Lower lobe of right lung (tissue), 2 donors: ENCODE measurements at places on chromosomes 16 and 17. TPM values are rescaled to one million over a fixed set of nuclear protein-coding genes. Genes with fewer than 3 reads are reported as not detected.

DNA sequence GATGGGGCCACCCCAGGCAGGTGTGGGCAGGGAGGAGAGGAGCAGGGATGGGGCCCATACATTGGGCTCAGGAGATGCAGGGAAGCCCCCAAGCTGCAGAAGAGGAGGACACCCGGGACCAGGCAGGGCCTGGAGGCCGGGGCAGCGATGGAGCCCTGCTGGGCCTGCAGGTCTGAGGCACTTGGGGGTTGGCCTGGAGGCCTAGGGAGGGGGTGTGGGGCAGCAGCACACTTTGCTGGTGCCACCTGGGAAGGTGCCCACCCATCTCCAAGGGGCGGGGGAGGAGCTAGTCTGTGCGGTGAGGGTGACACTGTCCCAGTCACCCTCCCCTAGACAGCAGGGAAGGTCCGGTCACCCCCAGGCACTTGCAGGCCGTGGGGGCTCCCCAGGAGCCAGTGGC lies 6.4 kb upstream of the CCDC57 start:
- DNase-seq: no peak

DNA sequence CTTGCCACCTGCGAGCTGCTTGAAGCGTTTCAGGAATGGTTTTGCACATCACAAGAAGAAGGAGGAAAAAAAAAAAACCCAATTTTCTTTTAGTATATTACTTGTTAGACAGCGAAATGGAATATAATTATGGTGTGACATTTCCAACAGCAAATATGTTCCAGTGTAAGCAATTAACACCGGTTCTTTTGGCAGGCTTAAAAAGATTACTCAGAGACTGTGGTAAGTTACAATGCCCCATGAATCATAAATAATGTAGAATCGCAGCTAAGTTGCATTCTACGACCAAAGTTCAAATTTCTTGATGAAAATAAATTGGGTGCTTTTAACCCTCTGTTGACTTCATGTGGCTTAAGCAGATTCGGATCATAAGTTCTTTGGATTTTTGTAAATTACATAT lies 245.2 kb downstream of the XYLT1 start:
- DNase-seq: no peak

- DNase-seq: no peak
These were observed 46.6 kb upstream of the METRNL start for GRCh38 chr17:83032781-83033180.

GRCh38 chr17:73067075-73067474 lies 25.4 kb downstream of the SLC39A11 start:
- DNase-seq: no peak

DNA sequence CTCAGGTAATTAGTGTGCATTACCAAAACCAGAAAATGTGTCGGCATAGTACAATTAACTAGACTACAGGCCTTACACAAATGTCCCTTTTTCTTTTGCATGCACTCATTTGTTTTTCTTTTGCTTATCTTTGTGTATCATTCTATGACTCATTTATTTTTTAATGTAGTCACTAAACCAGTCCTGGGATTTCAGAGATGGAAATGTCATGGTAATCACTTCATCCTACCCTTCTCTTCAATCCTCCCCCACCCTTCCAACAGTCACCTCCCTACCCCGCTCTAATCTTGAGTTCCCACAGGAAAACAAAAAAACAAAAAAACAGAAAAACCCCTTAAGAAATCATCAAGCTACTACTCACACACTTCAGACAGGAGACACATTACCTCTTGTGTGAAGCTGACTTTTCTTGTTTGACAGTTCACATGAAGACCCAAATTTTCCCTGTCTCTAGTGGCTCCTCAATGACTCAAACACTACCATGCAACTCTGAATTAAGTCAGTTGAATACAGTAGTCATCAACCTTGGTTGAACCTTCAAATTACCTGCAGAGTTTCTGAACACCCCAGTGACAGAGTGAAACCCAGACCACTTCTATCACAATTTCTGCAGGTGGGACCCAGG lies 242.4 kb upstream of the SALL1 start:
- no peak for DNase-seq

GRCh38 chr16:54544553-54545180 lies 258.1 kb upstream of the IRX3 start:
- no peak for DNase-seq

DNA sequence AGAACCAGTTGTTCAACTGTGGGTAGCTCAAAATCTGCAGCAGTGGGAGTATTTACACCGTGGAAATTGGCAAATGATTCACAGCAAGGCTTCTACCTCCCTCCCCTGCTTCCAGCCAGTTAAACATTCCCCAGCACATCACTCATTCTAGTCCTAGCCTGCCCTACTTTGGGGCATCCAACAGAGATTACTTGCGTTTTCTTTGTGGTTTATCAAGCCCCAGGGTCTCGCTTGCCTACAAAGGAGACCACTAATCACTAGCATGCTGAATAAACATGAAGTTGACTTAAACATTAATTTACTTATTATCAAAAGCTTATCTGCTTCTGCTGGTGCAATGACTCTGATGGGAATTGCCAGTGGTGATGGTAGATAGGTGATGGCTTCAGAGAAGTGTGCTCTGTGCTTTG lies 94.5 kb downstream of the MARF1 start:
- DNase-seq: no peak

DNA sequence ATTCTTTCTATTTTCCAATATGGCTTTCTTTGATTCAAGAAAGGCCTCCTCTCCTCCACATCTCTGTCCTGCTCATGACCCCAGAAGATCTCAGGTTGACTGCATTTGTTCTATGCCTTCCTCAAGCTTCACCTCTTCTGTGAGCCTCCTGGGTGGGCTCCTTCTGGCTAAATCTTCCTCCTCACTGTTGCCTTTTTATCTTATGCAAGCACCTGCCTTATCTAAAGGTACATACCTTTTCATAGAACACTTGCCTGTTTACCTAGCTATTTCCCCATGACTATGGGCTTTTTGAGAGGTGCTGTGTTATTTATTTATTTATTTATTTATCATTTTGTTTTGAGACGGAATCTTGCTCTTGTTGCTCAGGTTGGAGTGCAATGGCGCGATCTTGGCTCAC lies 81.1 kb downstream of the UTP18 start:
- no peak for DNase-seq

- no peak for DNase-seq
These were observed at the start of gene CPHXL2 for GRCh38 chr16:75676909-75677308. TSS of gene CPHXL2 (minus strand) at chr16:75677009. CDS start at chr16:75676999, 10 bp downstream.

DNA sequence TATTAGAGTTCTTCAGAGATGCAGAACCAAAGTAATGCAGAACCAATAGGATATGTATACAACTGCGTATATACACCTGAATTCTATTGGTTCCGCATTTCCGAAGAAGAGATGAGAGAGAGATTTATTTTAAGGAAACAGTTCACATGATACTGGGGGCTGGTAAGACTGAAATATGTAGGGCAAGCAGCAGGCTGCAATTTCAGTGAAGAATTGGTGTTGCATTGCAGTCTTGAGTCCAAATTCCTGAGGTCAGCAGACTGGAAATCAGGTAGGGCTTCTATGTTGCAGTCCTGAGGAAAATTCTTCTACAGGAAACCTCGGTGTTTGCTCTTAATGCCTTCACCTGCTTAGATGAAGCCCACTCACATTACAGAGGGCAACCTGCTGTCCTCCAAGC lies 128.2 kb upstream of the MED13 start:
- DNase-seq: no peak

DNA sequence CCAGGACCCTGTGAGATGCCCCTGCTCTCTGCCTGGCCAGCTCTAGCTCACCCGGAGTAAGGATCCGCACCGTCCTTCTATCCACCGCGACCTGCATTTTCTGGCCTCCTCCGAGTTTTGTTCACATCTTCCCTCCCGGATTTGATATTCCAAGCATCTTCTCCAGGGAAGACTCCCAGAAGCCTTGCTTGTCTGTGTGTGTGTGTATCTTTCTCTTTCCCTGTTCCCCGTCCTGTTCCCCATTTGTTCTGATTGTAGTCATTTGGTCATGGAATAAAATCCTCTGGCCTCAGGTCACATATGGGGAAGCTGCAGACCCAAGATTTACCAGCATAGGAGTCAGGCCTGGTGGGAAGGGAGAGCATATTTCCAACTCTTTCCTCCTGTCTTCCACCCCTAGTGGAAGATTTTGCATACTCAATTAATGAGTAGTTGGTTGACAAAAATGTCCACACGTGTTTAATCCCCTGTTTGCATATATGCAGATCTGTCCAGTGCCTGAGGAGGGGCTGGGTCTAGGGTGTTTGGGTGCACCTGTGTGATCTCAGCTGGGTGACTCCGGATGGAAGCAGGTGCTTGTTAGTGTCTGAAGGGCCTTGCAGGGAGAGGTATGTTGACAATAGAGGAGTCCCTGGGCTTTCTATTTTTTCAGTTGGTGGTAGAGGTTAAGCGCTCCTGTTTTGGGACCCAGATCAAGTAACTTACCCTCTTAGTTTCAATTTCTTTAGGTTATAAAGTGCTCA lies 1.9 kb downstream of the PRAC1 start:
- DNase-seq: no peak

DNA sequence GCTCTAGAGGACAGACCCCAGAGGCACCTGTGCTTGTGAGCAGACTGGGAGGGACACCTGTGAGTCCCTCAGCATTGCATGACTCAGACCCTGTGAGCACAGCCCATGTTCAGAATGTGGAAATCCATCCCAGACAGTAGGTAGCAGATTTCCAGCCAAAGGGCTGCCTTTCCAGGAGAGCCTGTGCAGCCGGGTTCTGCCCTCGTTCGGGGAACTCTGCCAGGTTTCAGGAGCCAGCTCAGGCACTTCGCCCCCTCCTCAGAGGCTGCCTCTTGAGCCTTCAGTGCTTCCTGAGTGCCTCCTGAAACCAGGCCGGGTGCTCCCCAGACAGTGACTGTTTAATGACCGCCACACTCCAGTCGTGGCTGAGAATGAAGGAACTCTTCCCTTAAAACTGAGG lies 23.3 kb upstream of the SDR42E2 start:
- DNase-seq: peak; percentile 66

- DNase-seq: peak; percentile 77
These were observed 6.9 kb upstream of the ELAC2 start for GRCh38 chr17:13024526-13025257.

GRCh38 chr16:78057803-78058564 lies 35.6 kb downstream of the CLEC3A start:
- no peak for DNase-seq

- no peak for DNase-seq
These were observed 16.7 kb upstream of the DDX52 start for GRCh38 chr17:37659925-37660324.

DNA sequence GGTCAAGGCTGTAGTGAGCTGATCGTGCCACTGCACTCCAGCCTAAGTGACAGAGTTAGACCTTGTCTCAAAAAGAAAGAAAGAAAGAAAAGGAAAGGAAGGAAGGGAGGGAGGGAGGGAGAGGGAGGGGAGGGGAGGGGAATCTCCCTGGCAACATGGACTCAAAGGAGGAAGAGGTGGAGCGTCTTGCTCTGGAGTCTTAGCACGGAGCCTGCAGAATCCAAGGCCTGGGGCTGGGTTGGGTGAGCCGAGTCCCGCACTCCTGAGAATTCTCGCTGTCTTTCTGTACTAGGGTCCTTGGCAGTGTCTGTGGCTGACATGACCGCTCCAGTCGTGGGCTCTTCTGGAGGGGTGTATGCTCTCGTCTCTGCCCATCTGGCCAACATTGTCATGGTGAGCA lies 36.9 kb downstream of the C17orf75 start:
- DNase-seq: no peak

GRCh38 chr17:16934133-16934795 lies 37.7 kb downstream of the TNFRSF13B start:
- DNase-seq: no peak

DNA sequence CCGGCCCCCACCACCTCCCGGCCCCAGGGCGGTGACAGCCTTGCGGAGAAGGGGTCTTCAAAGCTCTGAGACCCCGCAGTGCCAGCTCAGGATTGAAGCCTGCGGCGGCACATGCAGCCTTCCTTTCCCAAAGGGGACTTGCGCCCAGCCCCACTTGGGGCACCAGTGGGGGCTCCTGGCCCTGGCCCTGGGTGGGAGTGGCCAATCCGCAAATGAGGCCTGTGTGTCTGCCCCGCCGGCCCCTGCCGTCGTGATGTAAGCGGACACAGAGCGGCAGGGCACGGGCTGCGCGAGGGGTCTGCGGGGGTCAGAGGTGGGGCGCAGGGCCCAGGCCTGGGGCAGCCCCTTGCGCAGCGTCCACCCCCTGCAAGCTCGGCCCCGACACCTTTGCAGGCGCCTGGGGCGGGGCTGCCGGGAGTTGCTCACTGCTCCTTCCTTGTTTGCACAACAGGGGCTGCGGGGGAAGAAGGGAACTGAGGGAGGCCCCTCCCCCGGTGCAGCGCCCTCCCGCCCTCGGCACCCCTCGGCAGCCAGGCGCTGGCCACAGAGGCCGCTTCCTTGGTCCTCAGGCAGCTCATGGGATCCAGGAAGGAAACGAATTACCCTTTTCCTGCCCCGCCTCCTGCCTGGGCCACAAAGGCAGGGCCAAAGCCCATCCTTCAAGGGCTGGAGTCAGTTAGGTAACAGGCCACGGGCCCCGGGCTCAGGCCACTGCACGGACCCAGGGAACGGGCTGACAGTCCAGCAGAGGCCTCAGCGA lies 2.9 kb downstream of the SLC16A3 start:
- DNase-seq: peak; percentile 94

GRCh38 chr17:36907407-36907806 lies 29.9 kb upstream of the LHX1 start:
- no peak for DNase-seq

GRCh38 chr17:55959756-55960155 lies 193.5 kb upstream of the ANKFN1 start:
- no peak for DNase-seq

- no peak for DNase-seq
These were observed 8.6 kb downstream of the CX3CL1 start for GRCh38 chr16:57380671-57381462.

DNA sequence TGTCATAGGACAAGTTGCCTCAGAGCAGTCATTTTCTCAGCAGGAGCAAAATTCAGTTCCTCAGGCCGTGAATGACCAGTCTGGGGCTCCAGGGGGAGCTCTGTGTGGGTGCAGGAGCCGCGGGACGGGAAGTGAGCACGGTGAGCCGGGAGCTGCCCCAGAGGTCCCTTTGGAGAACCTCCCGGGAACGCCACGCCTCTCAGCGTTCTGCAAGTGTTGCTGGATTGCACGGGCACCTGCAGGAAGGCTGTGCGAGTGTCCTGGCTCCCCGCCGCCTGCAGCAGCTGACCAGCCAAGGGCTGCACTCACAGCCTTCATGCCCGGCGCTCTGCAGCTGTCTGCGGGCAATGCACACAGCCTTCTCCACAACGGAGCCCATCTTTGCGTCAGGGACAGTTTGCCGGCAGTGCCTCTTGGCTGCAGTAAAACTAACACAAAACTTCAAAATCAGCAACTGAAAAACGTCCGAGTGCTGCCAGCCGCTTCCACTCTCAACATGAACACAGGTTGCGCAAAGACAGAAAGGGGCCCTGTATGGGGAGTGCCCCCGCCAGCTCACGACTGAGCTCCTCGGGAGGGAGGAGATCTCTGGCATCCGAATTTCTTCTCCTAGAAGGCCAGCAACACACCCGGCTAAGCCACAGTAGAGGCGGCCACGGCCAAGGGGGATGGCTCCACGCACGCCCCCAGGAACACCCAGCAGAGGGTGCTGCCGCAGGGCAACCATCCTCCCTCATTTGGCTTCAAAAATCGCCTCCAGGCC lies 16.0 kb downstream of the NDUFAF8 start:
- peak; percentile 95 for DNase-seq

- no peak for DNase-seq
These were observed 8.1 kb downstream of the FASN start for GRCh38 chr17:82089723-82090548.

Gene SLC47A1
- 18.6 TPM for total RNA-seq

Gene GLP2R
- total RNA-seq: 3.4 TPM

Gene SYT17
- total RNA-seq: 11.8 TPM

Gene KRTAP4-4
- total RNA-seq: not detected

Gene SDK2
- 1.4 TPM for total RNA-seq

Gene KRTAP9-2
- not detected for total RNA-seq

Gene KRT36
- total RNA-seq: not detected

Gene SRL
- 1.4 TPM for total RNA-seq

Gene CD300H
- total RNA-seq: 0.92 TPM
